Calu3 (cell line): ENCODE measurements at places on chromosomes 3 and 15.

DNA sequence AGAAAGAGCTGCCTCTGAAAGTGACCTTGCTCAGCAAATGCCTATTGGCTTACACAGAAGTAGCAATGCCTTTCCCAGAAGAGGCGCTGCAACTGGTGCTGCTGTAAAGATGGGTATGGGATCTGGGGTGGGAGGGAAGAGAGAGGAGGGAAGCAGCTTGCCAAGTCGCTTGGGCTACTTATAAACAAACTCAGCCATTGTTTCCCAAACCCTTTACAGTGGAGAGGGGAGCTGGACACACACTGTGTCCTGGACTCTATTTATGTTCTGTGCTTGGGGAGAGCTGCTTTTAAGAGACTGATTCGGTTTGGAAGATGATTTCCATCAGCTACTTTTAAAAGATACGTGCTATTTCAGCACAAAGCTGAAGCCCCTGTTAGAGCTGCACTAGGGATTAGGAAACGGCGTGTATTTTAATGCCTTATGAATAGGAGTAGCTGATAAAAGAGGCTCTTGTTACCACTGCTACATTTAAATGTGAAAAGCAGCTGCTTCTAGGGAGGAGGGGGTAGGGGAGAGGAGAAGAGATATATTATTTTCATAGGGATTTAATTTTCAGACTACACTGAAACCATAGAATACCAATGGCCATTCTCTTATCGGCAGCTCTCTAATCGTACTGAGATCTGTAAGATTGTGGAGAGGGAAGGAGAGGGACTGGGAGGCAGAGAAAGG is 440.6 kb downstream of the MCTP2 start:
- no peak for DNase-seq

GRCh38 chr15:78048628-78048920 is 28.9 kb downstream of the TBC1D2B start:
- DNase-seq: no peak

GRCh38 chr3:49841126-49841696 is 15.2 kb downstream of the TRAIP start:
- DNase-seq: peak; percentile 34

- DNase-seq: no peak
Measured at GRCh38 chr3:58022490-58022889, 14.3 kb downstream of the FLNB start.

DNA sequence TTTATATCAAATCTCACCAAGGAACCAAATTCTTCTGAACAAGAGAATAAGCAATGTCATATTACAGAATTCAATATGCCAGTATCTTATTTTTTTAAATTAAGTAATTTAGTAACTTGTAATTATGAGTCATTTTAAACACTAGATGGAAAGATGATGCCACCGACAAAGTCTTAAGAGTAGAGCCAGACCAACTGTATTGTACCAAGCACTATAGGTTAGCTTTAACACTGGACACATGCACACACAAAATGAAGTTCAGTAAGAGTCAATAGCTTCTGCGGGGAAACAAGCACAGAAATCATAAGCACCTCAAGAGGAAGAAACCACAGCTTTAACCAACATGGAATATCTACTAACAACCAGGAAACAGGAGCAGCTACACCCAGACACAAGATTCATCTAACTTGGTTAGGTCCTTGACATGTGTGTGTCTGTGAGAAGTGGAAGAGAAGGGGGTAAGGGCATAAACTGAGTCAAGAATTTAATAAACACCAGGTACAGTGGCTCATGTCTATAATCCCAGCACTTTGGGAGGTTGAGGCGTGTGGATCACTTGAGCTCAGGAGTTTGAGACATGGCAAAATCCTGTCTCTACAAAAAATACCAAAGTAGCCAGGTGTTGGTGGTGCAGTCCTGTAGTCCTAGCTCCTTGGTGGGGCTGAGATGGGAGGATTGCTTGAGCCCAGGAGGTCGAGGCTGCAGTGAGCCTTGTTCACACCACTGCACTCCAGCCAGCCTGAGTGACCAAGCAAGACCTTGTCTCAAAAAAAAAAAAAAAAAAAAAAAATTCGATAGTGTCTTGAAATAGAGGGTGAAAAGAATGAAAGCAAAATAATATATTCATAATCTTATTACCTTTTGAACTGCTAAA is 28.9 kb downstream of the DENND4A start:
- DNase-seq: no peak

DNA sequence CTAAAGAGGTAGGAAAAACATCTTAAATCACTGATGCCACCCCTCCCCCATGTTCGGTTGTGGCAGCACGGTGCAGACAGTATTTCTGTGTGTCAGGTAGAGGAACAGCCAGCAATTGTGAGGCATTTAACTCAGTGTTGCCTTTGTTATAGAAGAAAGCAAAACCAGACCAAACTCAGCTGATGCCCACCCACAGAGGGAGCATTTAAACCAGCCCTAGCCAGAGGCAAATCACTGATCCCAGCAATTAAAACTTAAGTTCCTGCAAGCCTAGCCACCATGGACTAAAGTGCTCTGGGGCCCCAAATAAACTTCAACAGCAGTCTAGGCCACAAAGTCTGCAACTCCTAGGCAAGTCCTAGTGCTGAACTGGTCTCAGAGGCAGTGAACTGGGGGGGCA is 94.5 kb downstream of the CFAP20DC start:
- no peak for DNase-seq
